Fibroblast of the conjunctiva (primary cell): ENCODE measurements at places on chromosomes 1 and 21.

- no peak for DNase-seq
Measured at GRCh38 chr1:153260585-153261280, 1.2 kb downstream of the LORICRIN start.

GRCh38 chr1:94973309-94973922, 46.5 kb upstream of the CNN3 start:
- DNase-seq, result no peak

- no peak for DNase-seq
Measured at GRCh38 chr1:91007827-91008226, 14.0 kb downstream of the ZNF644 start.

GRCh38 chr1:56992318-56993125, 26.7 kb upstream of the C8B start:
- no peak for DNase-seq

DNA sequence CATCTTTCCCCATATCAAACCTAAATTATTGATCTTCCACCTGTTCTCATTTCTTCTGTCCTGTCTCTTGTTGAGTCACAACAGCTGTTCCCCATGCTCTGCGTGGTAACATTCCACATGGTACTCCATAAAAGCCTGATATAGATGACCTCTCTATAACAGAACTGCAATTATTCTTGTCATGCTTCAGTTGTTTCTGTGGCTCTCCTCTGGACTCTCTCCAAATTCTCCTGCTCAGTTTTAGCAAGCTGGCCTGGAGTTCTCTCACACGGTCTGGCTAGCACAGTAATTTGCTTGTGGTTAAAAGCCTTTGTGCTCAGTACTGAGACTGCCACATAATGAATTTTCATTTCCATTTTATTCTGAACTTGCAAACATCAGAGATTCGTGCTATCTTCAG, 10.6 kb upstream of the LRRC39 start:
- peak; percentile 2 for DNase-seq

- DNase-seq, result no peak
Measured at GRCh38 chr1:231172411-231172810, 10.6 kb downstream of the TRIM67 start.
